ENCODE measurements at places on chromosomes 12 and 14.

- no peak for DNase-seq
These were observed 6.3 kb upstream of the MLXIP start for GRCh38 chr12:122072031-122072970.

- no peak for DNase-seq
These were observed 165.4 kb upstream of the CPNE8 start for GRCh38 chr12:39070775-39071174.

GRCh38 chr14:106776395-106776983, 1250.1 kb downstream of the TMEM121 start:
- DNase-seq = no peak

- no peak for DNase-seq
These were observed 673 bp downstream of the BEGAIN start for GRCh38 chr14:100586403-100587085.

GRCh38 chr12:98464190-98464589, 51.2 kb upstream of the TMPO start:
- no peak for DNase-seq

- DNase-seq = no peak
These were observed 66.0 kb upstream of the YARS2 start for GRCh38 chr12:32821710-32822109.

GRCh38 chr14:57530571-57530970, 36.9 kb upstream of the CCDC198 start:
- DNase-seq = no peak

DNA sequence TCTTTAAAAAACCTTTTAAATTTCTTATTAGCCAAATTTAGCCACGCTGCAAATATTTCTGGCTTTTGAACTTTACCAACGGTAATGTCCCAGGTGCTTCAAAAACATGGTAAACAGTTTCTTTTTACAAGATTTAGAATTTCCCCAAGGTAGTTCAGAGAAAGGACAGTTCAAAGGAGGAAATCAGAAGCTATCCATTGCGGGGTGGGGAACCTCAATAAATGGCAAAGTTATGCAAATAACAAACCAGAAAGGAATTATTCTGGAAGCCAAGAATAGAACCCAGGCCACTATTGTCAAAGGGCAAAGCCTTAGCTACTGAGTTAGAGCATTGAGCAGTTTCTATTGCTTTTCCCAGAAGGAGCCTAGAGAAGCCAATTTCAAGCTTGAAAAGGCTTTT, 62.3 kb downstream of the PDE6H start:
- no peak for DNase-seq

DNA sequence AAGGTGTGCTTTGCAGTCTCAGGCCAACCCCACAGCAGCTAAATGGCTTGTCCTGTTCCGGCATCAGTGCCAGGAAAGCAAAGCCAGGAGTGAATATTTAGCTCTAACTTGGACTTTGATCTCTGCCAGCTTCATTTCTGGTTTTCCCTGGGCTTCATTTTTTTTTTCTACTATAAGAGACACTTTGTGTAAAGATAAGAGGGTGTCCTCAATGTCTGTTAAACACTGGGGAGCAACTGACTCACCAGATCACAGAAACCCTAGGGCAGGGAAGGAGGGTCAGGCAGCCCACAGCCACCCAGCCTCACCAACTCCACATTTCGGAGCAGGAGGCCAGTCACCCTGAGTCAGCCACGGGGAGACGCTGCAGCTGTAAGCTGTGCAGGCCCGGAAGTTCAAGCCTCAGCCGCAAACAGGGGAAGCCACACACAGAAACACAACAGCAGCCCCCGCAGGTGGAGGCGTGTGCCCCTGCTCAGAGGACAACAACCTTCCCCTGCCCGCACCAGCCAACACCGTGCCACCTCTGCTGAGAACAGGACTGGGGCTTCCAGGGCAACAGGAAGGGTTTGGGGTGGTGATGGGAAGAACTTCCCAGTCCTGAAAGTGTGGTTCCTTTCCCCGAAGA, 6.3 kb downstream of the TNFRSF1A start:
- DNase-seq = peak; percentile 93
